ENCODE measurements at places on chromosomes 12 and 14.
A peak's percentile ranks its signal among the peaks of the same experiment; 100 is the strongest.

GRCh38 chr14:69665631-69666030, 54.2 kb downstream of the SUSD6 start:
- DNase-seq: no peak

DNA sequence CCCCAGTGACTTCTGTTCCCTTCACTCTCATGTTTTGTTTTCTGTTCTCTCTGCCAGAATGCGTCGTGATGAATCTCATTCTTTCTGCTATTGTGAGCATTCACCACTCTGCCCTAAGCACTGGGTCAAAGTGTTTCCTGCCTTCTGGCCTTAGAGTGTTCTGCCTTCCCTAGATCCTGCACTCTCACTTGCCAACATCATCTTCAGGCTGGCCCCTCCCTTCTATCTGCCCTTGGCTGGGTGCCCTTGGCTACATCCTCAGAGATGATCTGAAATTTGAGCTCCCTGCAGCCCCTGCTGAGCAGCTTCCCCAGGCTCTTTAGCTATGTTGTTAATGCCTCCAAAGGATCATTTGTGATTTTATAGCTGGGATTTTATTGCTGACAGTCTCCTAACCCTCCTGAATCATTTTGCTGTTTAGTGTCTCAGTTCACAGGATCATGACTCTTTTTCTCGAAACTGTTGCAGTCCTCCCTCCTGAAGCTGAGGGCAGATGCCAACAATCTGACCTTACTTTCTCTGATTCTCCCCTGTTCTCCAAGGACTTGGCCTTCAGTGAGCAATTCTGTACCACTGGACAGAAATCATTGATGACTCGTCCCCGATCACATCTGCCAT, 4.5 kb downstream of the DHRS2 start:
- peak; percentile 64 for DNase-seq

GRCh38 chr12:97552410-97553121, 90.0 kb downstream of the RMST start:
- DNase-seq: no peak

DNA sequence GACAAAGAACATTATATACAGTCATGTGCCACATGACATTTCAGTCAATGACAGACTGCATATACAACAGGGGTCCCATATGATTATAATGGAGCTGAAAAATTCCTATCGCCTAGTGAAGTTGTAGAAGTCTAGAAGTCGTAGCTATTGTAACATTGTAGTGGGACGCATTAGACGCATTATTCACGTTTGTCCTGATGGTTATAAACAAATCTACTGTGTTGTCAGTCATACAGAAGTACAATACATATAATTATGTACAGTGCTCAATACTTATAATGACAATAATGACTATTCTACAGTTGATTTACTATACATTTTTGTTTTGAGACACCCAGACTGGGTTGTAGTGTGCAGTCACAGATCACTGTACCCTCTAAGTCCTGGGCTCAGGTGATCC, 64.1 kb upstream of the AP4S1 start:
- no peak for DNase-seq

DNA sequence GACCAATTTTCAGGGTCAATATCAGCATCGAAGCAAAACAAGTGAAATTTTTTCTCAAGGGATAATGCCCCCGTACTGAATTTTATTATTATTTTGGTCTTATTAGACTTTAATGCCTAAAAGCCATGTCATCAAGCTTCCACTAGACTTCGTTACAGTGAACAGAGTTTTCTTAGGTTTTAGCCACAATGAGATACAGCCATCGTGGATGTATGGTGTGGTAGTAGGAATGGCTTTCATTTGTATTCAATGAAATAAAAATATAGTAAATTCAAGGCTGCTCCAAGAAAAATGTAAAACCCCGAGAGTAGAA, 11.7 kb downstream of the TAOK3 start:
- no peak for DNase-seq
